ENCODE measurements at places on chromosomes 13 and 19.

- DNase-seq: no peak
Measured at GRCh38 chr13:61751039-61751438, 335.4 kb upstream of the PCDH20 start.

DNA sequence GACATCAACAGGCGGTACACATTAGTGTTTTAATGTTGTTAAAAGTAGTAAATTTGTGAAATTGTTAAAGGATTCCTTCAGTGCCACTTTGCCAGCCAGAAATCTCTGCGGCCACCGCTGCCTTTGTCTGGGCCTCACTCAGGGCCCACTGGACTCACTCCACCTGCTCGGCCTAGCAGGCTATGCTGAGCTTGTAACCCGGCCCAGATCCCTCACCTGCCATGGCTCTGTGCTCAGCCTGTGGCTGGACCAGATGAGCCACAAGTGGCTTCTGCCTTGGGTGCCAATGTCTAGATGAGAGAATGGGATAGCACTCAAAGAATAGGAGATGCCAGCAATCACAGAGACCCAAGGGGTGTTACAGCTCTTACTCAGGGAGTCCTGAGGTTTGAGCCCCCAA, 1228.0 kb downstream of the DIAPH3 start:
- no peak for DNase-seq

GRCh38 chr19:58398087-58398486, 2.6 kb downstream of the RNF225 start:
- no peak for DNase-seq

DNA sequence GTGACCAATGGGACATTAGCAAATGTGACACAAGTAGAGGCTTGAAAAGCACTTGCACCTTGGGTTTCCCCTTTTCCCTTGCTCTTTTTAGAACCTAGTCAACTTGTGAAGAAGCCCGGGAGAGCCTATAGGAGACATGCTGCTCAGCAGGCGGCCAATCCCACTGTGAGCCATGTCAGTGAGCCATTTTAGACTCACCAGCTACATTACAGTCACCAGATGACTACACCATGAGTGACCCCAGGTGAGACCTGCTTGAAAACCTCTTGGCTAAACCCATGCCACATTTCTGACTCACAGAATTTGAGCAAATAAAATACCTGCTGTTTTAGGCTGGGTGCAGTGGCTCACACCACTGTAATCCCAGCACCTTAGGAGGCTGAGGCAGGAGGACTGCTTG, 317.5 kb downstream of the KLF12 start:
- DNase-seq: no peak

GRCh38 chr13:109422161-109422560, 364.2 kb downstream of the IRS2 start:
- no peak for DNase-seq

DNA sequence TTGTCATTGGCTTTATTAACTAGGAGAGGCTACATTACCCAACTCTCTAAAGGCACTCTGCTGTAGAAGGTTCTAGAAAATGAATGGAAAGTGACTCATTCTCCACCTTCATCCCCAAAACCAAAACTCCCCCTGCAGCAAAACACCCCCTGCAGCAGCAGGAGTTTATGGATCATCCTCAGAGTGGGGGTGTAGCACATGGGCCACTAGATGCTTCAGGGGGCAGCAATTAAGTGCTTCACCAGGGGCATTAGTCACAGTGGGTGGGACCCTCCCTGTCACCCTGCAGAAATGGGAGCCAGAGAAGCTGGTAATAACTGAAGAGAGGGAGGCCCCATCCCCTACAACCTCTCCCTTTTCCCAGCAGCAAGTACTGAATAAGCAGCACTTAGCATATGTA, 64.5 kb upstream of the MED4 start:
- DNase-seq: peak; percentile 12

DNA sequence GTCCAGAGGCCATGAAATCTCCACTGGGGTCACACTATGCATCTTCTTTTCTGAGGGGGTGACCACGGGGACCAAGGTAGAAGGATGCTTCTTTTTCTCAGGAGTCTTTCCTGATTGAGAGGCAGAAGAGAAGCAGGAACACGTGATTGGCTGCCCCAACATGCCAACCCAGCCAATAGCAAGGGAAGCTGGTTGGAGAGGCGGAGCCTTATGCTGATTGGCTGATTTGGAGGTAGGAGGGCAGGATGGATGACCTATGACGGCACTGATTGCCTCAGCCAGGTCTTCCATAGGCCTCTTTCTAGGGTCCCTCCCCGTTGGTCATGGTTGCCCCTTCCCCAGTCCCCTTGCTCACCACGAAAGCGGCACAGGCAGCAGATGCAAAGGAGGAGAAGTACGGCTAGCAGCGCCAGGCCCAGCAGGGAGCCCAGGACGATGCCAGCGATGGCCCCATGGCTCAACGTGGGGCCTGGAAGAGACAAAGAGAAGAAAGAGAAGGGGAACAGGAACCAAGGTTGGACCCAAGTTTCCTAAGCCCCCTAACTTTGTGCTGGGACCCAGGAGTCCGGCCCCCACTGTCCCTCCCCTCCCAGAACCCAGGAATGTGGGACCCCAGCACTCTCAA, 8.0 kb downstream of the VSIG10L start:
- no peak for DNase-seq

- no peak for DNase-seq
Measured at GRCh38 chr13:108070925-108071324, 144.4 kb downstream of the LIG4 start.

DNA sequence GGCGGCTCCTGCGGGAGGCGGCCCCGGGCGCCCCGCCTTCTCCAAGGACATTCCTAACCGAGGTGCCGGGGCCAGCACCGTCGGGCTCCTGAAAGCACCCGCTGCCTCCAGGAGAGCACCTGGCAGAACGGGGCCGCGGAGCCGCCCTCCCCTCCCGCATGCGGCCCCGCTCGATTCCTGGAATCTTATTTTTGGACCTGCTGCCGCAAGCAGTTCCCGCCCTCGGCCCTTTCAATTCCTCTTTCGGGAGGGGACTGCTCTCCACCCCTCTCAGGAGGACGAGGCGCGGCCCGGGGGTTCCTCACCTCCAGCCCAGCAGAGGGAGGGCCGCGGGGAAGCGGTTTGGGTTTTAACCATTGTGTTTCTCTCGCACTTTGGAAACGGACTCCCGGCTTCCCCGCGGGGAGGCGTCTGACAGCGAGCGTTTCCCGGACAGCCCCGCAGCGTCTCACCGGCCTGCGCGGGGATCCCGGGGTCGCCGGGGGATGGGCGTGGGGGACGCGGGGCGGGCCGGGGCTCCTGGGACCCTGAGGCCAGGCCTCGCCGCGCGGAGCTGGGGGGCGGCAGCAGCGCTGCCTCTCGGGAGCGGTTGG, 849 bp downstream of the GAS6 start:
- no peak for DNase-seq

GRCh38 chr19:3296446-3296845, 69.9 kb upstream of the NFIC start:
- DNase-seq: no peak

DNA sequence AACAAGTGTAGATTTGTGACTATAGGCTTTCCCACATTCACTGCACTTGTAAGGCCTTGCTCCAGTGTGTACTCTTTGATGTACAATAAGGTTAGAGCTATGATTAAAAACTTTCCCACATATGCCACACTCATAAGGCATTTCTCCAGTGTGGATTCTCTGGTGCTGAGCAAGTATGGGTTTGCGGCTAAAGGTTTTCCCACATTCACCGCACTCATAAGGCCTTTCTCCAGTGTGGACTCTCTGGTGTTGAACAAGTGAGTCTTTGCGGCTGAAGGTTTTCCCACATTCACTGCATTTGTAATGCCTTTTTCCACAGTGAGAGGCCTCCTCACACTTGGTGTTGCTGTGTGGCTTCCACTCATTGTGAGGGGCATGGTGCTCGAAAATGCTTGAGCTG, 3.7 kb downstream of the ZNF772 start:
- no peak for DNase-seq

DNA sequence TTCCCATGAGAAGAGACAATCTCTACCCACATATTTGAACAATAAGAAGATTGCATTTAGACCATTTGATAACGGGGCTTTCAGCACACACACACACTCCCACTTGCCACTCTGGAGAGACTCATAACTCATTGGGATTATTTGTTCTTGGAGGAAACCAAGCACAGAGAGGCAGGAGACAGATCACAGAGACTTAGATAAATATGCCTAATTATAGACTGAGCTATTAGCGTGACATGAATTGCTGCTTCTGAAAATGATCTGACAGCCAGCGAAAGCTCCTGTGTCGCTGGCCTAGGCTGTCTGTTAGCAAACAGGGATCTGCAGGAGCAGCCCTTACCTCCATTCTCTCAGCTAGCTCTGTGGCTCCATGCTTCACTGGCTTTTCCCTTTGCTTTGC, 111.4 kb downstream of the CCNA1 start:
- no peak for DNase-seq
